ENCODE measurements at places on chromosomes 3 and 15.

GRCh38 chr3:30306896-30307295 is 299.5 kb upstream of the TGFBR2 start:
- H3K4me3 ChIP-seq: no peak overlapping the region
- H3K27ac ChIP-seq: no peak overlapping the region
- no peaks in the 10 kb centered on the region for H3K27me3 ChIP-seq

GRCh38 chr15:46091860-46092450 is 457.1 kb downstream of the SQOR start:
- H3K27me3 ChIP-seq: no peaks in the 10 kb centered on the region
- no peaks in the 10 kb centered on the region for H3K36me3 ChIP-seq
- H3K27ac ChIP-seq: no peak overlapping the region
- no peak for DNase-seq
- H3K4me3 ChIP-seq: no peak overlapping the region

DNA sequence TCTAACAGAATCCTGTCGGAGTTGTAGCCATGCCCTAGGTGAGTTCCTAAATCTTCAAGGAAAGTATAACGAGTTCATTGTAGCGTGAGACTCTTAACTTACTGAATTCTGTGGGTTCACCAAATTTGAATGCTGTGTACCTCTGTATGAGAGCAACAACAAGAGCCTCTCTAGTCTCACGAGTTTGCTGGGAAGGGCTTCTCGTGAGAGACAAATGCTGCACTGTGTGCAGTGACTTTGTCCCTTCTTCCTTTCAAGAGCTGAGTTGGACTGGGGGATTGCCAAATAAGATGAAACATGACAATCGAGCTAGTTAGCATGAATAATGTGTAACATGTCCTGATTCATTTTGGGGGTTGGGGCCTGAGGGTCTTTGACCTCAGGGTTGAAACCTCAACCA is 32.2 kb downstream of the KAT2B start:
- peaks cover 69% of the 10 kb centered on the region for H3K36me3 ChIP-seq
- H3K4me3 ChIP-seq: no peak overlapping the region
- peaks cover 27% of the 10 kb centered on the region for H3K4me1 ChIP-seq
- H3K27ac ChIP-seq: no peak overlapping the region
- DNase-seq: no peak
- no peaks in the 10 kb centered on the region for H3K27me3 ChIP-seq

DNA sequence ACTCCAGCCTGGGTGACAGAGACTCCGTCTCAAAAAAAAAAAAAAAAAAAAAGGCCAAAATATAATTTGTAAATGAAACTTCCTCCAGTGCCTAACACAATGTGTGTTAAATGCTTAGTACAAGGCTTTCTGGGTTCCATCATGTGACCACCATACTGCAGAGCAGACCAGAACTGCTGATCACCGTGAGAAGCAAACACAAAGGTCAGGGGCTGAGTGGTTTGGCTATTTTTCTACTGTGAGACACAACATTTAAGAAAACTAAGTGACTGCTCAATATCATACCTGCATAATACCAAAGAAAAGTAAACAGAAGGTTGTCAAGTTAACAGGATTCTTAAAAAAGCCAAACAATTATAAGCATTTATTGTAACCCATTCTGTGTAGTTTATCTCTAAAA is 13.2 kb downstream of the ABCC5 start:
- peaks cover 10% of the 10 kb centered on the region for H3K4me1 ChIP-seq
- DNase-seq: no peak
- H3K4me3 ChIP-seq: no peak overlapping the region
- no peaks in the 10 kb centered on the region for H3K27me3 ChIP-seq
- peaks cover 10% of the 10 kb centered on the region for H3K36me3 ChIP-seq

DNA sequence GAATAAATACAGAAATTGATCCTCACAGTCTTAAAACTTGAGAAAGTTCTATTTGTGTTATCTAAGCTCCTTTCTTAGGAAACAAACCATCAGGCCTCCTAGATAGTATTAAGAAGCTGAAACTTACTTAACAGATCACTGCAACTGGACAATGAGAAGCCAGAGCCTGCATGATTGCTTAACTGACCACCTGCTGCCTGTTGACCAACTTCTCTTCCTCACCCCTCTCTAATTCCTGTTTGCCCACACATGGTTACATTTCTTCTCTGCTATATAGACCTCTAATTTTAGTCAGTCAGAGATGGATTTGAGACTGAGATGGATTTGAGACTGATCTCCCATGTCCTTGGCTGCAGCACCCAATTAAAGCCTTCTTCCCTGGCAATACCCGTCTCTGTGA is 13.5 kb downstream of the CCPG1 start:
- no peak overlapping the region for H3K27ac ChIP-seq
- H3K27me3 ChIP-seq: no peaks in the 10 kb centered on the region
- no peak overlapping the region for H3K4me3 ChIP-seq
- peaks cover 11% of the 10 kb centered on the region for H3K36me3 ChIP-seq
- DNase-seq: no peak

- no peak for DNase-seq
- H3K4me3 ChIP-seq: no peak overlapping the region
- no peaks in the 10 kb centered on the region for H3K36me3 ChIP-seq
- peaks cover 9% of the 10 kb centered on the region for H3K4me1 ChIP-seq
- H3K27me3 ChIP-seq: no peaks in the 10 kb centered on the region
Measured at GRCh38 chr3:177686671-177687070, 489.4 kb upstream of the TBL1XR1 start.

DNA sequence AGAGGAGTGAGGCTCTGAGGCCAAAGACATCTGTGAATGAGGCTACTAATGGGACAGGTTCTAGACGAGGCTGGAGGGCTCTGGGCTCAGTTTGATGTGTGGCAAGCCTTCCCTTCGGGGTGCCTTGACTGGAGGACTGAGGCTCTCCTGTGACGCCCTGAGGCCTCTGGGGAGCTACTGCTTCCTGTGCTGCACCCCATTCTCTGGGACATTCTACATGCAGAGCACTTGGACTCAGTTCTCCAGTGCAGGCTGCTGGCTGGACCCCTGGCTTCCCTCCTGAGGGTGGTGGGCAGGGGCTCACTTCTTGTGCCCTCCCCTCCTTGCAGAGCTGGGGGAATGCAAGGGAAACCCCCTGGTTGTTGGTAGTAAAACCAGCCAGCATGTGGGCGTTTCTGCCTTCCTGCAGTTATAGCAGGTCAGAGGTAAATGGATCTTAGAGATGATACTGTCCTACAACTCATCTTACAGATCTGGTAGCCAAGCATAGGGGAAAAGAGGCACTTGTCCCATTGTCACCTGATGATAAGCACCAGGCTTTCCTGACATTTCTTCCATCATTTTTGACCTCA is 133.3 kb downstream of the CHDH start:
- no peak for DNase-seq
- peaks cover 28% of the 10 kb centered on the region for H3K27me3 ChIP-seq
- H3K4me3 ChIP-seq: no peak overlapping the region
- no peaks in the 10 kb centered on the region for H3K36me3 ChIP-seq

DNA sequence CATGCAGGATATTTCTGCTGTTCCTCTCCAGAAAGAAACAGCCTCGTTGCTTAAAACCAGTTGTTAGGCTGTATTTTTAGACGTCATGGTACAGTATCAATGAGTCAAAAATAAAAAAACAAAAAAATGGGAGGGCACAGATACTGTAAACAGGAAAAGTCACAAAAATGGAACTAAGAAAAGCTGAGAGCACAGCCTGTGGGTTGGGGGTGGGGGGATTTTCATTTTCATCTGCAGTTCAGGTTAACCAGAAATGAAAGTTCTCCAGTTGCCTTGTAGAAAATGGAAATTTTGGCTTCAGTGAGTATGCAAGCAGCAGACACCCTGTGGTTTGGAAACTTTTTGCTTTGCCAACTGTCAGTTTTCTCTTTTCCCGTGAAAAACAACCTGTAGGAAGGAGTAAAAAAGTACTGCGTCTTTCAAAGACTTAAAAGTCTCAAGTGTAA is 59.0 kb downstream of the FRMD4B start:
- H3K27me3 ChIP-seq: no peaks in the 10 kb centered on the region
- peak; percentile 76 for DNase-seq
- peak overlapping the region; percentile 87 for H3K27ac ChIP-seq
- peaks cover 1% of the 10 kb centered on the region for H3K36me3 ChIP-seq

GRCh38 chr3:159620873-159621272 is 367.8 kb upstream of the IL12A start:
- H3K27me3 ChIP-seq: no peaks in the 10 kb centered on the region
- no peaks in the 10 kb centered on the region for H3K4me1 ChIP-seq
- H3K27ac ChIP-seq: no peak overlapping the region
- no peaks in the 10 kb centered on the region for H3K36me3 ChIP-seq

- H3K36me3 ChIP-seq: no peaks in the 10 kb centered on the region
- no peak overlapping the region for H3K4me3 ChIP-seq
- H3K27me3 ChIP-seq: no peaks in the 10 kb centered on the region
Measured at GRCh38 chr3:76958274-76958673, 81.6 kb upstream of the ROBO2 start.

DNA sequence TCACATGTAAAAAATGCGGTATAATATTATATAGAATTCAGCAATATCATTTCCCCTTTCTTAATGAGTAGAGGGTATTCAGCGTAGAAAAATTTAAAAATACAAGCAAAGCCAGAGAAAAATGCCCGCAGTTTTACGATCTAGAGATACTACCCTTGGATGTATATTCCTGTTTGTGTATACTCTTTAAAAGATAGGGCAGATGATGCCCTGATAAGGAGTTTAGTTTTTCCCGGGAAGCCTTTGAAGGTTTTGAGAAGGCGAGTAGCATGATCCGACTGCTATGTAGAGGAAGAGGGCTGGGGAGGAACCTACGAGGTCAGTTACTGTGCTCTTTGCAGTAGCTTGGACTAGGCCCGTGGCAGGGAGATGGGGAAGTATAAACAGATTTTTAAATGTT is 1.2 kb downstream of the YEATS2 start:
- H3K27ac ChIP-seq: peak overlapping the region; percentile 94
- H3K4me3 ChIP-seq: peak overlapping the region; percentile 76
- H3K27me3 ChIP-seq: peaks cover 8% of the 10 kb centered on the region
- no peak for DNase-seq

GRCh38 chr15:74616996-74617395 is 1.4 kb downstream of the CLK3 start:
- DNase-seq: no peak
- peaks cover 13% of the 10 kb centered on the region for H3K27me3 ChIP-seq
- peak overlapping the region; percentile 93 for H3K4me3 ChIP-seq
- peak overlapping the region; percentile 99 for H3K27ac ChIP-seq
- peaks cover 40% of the 10 kb centered on the region for H3K36me3 ChIP-seq

- H3K4me3 ChIP-seq: no peak overlapping the region
- H3K27me3 ChIP-seq: no peaks in the 10 kb centered on the region
- H3K27ac ChIP-seq: no peak overlapping the region
- DNase-seq: no peak
- H3K4me1 ChIP-seq: no peaks in the 10 kb centered on the region
- peaks cover 26% of the 10 kb centered on the region for H3K36me3 ChIP-seq
Measured at GRCh38 chr15:39976291-39977274, 42.7 kb downstream of the EIF2AK4 start.

DNA sequence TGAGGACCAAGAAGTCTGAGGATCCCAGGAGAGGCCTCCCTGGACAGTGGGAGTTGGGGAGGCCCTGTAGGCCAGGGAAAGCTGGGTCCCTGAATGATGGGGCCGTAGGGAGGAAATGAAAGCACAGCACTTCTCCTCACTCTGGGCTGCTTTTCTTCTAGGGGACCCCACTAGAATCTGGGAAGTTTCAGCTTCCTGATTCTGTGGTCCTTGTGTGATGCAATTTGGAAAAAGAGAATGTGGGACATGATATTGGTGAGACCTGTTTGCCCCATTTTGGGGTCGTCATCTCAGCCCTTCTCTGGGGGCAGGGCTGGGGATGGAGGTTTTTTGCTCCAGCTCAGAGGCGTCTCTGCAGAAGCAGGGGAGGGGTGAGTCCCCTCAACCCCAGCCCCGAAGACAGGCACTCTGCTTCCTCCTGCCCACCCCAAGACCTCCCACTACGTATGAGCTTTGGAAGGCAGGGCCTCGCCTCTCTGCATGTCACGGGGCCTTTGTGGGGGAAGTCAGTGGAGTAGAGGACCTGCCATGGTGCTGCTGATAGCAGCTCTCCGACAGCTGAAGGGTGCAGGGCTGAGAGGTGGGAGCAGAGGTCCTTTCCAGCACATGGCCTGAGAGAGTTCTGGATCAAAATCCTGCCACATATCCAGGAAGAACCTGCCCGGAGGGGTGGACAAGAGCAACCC is 1.5 kb upstream of the SNX22 start:
- H3K36me3 ChIP-seq: peaks cover 3% of the 10 kb centered on the region
- peaks cover 37% of the 10 kb centered on the region for H3K4me1 ChIP-seq
- H3K27ac ChIP-seq: no peak overlapping the region
- peak overlapping the region; percentile 27 for H3K4me3 ChIP-seq

DNA sequence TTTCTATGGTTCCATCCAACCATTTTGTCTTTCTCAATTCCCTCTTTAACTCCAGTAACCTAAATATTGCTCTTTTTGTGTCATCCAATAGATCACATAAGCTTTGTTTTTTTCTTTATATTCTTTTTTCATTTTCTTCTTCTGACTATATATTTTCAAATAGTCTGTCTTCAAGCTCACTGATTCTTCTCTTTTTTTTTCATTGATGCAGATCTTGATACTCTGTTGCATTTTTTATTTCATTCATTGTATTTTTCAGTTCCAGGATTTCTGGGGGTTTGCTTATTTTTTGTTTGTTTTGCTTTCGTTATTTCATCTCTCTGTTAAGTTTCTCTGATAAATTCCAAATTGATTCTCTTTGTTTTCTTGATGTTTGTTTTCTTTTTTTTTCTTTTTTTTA is 36.2 kb downstream of the CLDN1 start:
- H3K4me3 ChIP-seq: no peak overlapping the region
- DNase-seq: no peak
- H3K4me1 ChIP-seq: no peaks in the 10 kb centered on the region
- no peak overlapping the region for H3K27ac ChIP-seq
- no peaks in the 10 kb centered on the region for H3K27me3 ChIP-seq
- H3K36me3 ChIP-seq: no peaks in the 10 kb centered on the region

DNA sequence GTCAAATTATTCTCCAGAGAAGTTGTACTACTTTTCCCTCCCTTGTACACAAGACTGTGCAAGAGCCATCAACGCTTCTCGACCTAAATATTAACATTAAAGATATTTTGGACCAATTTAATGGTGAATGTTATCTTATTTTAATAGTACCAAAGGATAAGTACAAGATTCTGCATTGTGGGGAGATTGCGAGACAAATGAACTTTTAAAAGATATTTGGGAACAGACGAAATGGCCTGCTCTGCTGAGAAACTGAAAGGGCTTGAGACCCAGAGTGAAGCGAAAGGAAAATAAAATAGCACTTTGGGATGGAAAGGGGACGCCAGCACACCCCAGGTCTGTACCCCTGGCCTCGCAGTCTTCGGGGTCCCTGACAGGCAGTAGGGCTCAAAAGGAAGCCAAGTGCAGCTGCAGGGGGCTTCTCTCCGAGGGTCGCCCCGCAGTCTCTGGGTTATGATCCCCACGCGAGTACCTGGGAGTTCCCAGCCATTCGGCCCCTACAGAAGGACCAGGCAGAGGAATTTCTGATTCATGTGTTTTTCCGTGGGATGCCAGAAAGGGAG is 97.6 kb upstream of the VGLL3 start:
- peak overlapping the region; percentile 65 for H3K4me3 ChIP-seq
- H3K36me3 ChIP-seq: no peaks in the 10 kb centered on the region
- H3K4me1 ChIP-seq: peaks cover 21% of the 10 kb centered on the region
- no peak for DNase-seq

- no peak for DNase-seq
- peaks cover 4% of the 10 kb centered on the region for H3K36me3 ChIP-seq
- H3K27ac ChIP-seq: no peak overlapping the region
- H3K4me1 ChIP-seq: peaks cover 32% of the 10 kb centered on the region
Measured at GRCh38 chr3:43497422-43497821, 124.4 kb downstream of the ANO10 start.

GRCh38 chr3:146813496-146813895 is 208.3 kb upstream of the PLSCR5 start:
- no peaks in the 10 kb centered on the region for H3K27me3 ChIP-seq
- no peak overlapping the region for H3K4me3 ChIP-seq
- H3K4me1 ChIP-seq: no peaks in the 10 kb centered on the region
